Hematopoietic multipotent progenitor cell treated with erythropoietin and hydrocortisone succinate and interleukin-3 and kit ligand, for 6 days (in vitro differentiated cells): ENCODE measurements at places on chromosomes 16 and 17.
A peak's percentile ranks its signal among the peaks of the same experiment; 100 is the strongest.

DNA sequence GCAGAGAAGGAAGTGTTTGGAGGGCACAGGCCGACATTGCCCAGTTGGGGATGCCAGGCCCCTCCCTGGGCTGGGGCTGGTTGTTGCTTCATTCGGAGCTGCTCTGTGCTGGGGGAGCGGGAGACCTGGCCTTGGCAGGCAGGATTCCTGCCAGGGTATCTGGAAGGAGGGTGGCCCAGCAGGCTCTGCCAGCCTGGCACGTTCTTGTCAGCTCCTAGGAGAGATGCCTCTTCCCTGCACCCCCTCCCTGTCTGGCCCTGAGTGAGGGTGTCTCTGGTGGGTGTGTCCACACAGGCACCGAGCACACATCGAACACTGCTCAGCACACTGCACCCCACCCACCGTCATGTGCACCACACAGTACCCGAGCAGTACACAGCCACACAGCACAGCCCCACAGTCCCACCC lies 35.2 kb downstream of the ARHGAP23 start:
- DNase-seq: peak; percentile 58

DNA sequence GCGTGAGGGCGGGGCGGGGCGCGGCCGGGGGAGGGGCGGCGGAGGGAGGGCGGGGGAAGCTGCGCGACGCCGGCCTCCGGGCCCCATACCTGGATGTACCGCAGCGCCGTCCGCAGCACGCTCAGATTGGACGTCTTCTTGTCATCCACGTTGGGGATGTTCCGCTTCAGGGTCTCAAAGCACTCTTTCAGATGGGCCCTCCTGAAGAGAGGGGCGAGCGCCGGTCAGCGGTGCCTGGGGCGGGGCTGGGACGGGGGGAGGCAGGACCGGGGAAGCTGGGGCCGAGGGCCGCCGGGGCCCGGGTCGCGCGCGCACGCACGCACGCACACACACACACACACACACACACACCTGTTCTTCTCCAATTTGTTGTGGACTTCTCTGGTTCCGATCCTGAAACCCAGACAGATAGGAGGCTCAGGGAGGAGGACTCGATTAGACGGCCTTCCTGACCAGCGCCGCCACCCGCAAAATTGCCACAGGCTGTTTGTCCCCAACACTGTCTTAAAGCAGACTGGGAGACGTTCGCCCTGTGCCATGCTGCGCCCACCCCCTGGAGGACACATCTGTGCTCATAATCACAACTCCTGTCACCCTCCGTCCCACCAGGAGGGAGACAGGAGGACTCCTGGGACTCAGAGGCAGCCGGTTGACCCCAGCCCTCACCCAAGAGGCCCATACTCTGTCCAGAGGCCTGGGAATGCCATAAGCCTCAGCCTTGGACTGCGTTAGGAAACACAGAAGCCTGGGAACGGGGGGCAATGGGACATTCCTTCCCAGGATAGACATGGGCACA lies 6.7 kb downstream of the MNT start:
- no peak for DNase-seq

DNA sequence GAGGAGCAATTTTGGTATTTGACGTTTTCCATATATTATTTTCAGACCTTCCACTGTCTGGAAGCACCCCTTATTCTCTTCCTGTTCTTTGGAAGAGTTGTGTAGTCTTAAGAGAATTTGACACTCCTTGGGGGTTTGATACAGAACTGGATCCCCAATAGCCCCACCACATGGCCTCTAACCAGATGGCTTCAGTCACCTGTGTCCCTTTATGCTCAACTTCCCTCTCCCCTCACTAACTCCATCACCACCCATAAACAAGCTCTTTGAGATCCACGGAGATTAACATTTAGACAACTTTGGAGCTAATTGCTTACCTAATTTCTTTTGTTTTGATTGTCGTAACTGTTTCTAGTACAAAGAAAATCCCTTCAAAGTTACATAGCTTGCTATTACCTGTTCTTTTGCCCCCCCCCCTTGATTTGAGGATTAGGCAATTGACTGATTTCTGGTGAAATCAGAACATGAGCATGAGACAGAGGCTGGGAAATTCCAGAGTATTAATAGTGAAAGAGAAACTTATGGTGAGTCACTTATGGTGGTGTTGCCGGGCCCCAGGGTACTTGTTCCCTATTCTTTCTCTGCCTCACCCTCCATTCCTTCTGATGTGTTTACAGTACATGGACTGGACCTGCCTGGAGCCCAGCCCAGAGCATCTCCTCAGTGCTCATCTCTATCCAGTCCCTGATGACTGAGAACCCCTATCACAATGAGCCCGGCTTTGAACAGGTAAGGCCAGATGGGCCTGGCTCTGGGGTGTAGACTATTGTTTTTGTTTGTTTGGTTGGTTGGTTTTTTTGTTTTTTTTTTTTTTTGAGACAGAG lies 7.5 kb downstream of the UBE2Z start:
- DNase-seq: no peak

DNA sequence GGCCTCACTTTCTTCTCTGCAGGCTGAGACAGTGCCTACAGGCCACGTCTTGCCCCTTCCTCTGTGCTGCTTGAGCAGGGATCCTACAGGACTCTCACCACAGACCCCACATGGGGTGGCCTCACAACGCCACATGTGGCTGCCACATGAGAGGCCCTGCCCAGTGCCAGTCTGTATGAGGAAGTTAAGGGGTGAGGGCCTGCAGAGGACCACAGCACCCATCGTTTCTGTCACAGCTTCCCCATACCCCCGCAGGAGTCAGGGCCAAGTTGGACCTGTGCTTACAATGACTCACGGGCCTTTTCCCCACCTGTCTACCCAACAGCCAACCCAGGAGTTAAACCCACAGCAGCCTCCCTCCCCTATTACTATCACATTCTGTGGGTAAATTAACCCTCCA lies 2.9 kb upstream of the GSDMB start:
- peak; percentile 51 for DNase-seq

DNA sequence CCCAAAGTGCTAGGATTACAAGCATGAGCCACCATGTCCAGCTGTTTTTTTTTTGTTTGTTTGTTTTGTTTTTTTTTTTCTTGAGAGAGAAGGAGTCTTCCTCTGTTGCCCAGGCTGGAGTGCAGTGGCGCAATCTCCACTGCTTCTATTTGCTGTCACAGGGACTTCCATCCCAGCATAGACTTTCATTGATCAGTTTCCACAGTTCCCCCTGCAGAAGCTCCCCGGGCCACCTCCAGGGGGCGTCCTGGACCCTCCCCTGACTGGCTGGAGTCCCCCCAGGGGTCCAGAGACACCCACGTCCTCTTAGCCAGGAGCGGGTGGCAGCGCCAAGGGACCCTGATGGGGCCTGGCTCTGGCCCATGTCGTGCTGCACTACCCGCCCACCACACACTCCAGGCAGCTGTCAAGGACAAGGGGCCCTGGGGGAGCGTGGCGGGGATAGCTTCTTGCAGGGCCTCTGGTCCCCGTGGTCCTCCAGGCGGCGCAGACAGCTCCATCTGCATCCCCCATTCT lies 3.1 kb upstream of the NPW start:
- DNase-seq: no peak

GRCh38 chr16:87351320-87351698 lies 32.3 kb downstream of the FBXO31 start:
- DNase-seq: no peak

DNA sequence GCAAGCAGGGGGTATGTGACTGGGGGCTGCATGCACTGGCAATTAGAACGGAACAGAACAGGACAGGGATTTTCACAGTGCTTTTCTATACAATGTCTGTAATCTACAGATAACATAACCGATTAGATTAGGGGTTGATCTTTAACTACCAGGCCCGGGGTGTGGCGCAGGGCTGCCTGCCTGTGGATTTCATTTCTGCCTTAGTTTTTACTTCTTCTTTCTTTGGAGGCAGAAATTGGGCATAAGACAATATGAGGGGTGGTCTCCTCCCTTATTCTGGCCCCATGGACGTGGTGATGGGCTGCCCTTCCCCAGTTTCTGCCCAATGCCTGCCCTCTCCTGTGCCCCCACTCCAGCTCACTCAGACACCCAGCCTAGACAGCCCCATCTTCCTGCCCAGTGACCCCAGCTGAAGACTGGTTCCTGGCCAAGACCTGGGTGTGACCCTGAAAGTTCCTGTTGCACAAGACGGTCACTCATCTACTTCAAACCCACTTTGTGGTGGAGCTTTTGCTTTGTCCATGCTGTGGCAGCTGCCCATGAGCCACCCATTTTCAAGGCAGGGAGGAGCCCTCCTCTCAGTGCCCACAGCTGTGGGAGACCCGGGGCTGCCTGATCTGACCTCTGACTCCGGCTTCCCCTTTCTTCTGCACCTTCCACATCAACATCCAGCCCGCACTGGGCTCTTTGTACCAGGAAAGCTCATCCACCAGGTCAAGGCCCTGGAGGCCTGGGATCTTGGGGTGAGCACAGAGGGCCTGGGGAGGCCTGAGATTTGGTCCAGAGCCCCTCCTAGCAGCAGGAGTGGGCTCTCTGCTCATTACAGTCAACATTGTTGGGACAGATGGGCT lies 18.6 kb downstream of the ALOX12B start:
- DNase-seq: peak; percentile 73

DNA sequence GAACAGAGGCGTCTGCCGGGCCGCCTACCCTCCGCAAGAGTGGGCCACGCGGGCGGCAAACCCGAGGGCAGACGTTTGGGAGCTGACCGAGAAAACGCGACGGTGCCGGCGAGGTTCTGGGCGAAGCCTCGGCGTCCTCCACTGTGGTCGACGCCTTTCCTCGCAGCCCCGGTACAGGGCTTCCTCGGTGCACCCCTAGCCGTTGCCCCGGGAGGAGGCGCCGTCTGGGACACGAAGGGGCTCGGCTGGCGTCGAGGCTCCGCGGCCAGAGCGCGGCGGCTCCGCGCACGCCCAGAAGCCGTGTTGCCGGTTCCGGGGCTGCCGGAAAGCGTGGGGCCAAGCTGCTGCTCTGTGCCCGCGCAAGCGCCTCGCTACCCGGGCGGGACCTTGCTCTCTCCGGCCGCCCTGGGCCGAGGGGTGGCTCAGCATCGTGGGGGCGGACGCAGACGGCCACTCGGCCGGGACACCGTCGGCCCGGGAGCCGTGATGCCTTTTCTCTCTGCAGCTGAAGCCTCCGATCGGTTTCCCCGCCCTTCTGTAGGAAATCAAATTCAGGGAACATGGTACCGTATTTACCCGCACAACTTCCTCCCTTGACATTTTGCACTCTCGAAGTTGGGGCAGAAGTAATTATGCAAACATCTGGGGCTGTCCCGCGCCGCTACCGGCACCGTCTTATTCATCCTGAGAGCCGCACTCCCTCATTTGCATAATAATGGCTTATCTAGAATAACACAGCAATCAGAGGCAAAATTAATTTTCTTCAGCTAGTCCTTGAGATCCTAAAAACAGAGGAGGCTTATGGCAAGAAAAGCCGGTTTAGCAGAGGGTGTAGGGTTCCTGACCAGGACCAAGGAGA lies 7.3 kb upstream of the CBX8 start:
- peak; percentile 46 for DNase-seq

DNA sequence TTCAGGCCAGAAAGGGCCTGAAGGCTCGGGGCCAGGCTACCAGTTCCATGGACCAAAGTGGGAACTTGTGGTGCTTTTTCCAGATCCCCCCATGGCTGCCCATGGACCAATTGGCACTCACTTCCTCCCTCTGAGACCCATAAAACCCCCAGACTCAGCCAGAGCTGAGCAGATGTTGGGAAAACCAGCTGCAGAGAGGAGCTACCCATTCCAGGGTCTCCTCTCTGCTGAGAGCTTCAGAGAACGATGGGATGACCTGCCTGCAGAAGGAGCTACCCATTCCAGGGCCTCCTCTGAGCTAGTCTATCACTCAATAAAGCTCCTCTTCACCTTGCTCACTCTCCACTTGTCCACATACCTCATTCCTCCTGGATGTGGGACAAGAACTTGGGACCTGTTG lies 52.2 kb upstream of the MED9 start:
- DNase-seq: no peak

DNA sequence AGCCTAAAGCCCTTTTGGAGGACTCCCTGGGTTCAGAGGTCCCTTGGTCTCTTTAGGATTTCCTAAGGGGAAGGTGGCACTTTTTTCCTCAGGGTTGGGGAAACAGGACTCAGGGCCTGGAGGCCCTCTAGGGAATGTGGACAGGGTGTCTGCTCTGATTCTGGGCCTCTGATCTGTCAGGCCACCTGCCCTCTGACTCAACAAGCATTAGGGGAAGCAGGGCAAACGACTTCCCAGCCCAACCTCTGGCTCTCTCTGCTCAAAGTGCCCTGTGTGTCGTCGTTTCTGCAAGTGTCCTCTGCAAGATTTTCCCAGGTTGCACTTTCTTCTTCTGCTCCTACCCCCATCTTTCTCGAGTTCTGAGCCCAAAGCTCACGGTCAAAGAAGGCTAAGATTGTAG lies 6.6 kb upstream of the IGFBP4 start:
- DNase-seq: peak; percentile 39

- no peak for DNase-seq
Observed at GRCh38 chr17:73090396-73091202, 1.9 kb downstream of the SLC39A11 start.

DNA sequence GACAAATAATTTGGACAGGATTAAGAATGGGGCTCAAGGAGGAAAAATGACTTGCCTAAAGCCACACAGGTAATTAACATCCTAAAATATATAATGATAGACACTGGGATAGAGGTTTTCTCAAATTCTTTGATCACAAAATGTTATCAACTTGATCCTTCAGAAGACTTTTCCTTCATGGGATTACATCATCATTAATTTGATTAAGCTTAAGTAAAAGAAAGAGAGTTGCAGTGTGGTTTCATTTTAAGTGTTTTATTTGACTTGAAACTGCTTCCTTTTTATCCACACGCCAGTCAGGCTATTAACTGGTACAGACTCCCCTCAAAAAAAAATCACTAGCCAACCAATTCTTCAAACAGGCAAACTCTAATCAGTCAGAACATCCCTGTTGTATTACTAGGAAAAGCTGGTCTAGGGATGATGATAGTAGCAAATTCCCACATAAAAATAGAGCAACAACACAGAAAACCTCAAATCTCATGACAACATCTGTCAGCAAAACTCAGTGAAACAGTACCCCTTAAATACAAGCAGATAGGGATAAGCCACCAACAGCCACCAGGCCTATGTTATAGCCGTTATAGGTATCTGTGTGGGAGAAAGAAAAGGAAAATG lies 32.5 kb downstream of the AKAP10 start:
- peak; percentile 77 for DNase-seq

GRCh38 chr17:44970136-44970741 lies 2.1 kb upstream of the C1QL1 start:
- no peak for DNase-seq

- no peak for DNase-seq
Observed at GRCh38 chr16:11502239-11502638, 84.5 kb downstream of the LITAF start.

GRCh38 chr17:75503976-75504346 lies 11.4 kb downstream of the CASKIN2 start:
- DNase-seq: no peak

DNA sequence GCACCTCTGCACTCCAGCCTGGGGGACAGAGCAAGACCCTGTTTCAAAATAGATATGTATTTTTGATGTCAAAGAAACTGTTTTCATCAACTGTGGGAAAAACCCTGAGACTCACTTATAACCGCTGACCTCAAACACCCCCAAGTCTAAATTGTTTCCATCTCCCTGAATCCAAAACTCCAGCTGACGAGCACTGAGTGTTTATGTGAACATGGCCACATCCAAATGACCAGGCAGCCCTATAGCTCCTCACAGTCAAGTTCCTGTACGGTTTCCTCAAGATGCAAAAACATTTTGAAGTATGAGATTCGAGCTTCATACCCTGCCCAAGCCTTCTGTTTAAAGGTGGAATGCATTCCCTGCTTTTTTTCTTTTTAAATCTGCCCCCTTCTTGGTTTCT lies 45.3 kb upstream of the ZCCHC14 start:
- no peak for DNase-seq

- no peak for DNase-seq
Observed at GRCh38 chr17:48064638-48065037, 16.5 kb downstream of the NFE2L1 start.

GRCh38 chr16:89052191-89052889 lies 41.3 kb upstream of the ACSF3 start:
- no peak for DNase-seq

- DNase-seq: no peak
Observed at GRCh38 chr16:4160658-4161430, 44.6 kb upstream of the ADCY9 start.
